ENCODE measurements at places on chromosomes 16 and 17.

- H3K27ac ChIP-seq, result peak overlapping the region; percentile 96
- DNase-seq, result no peak
- H3K36me3 ChIP-seq, result no peaks in the 10 kb centered on the region
- H3K27me3 ChIP-seq, result no peaks in the 10 kb centered on the region
Observed at GRCh38 chr16:82653550-82654511, 27.1 kb downstream of the CDH13 start.

DNA sequence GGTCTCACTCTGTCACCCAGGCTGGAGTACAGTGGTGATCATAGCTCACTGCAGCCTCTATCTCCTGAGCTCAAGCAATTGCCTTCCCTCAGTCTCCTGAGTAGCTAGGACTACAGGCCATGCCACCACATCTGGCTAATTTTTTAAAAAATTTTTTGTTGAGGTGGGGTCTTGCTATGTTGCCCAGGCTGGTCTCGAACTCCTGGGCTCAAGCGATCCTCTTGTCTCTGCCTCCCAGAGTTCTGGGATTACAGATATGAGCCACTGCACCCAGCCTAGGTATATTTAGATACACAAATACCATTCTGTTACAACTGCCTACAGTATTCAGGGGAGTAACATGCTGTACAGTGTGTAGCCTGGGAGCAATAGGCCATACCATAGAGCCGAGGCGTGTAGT lies 14.3 kb downstream of the POLR3E start:
- no peaks in the 10 kb centered on the region for H3K4me1 ChIP-seq
- no peak overlapping the region for H3K27ac ChIP-seq
- no peak overlapping the region for H3K4me3 ChIP-seq
- no peak for DNase-seq

DNA sequence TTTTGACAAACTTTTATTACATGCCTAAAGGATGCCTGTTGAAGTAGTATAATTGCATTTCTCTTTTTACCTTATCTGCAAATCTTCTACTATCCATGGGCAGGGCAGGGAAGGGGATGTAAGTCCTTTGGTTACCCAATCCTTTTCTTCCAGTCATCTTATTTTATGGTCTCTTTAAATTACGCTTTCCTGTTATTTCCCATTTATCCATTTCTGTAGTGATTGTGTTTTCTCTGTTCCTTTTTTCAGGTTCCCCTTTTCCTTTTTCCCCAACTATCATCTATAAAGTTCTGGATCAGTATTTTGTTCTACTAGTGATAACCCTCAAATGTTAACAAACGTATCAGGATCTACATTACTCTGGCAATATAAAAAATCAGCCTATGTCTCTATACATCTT lies 3.3 kb upstream of the ABCA9 start:
- H3K27me3 ChIP-seq, result no peaks in the 10 kb centered on the region
- no peaks in the 10 kb centered on the region for H3K36me3 ChIP-seq
- no peak overlapping the region for H3K27ac ChIP-seq
- DNase-seq, result no peak
- peaks cover 48% of the 10 kb centered on the region for H3K4me1 ChIP-seq
- H3K4me3 ChIP-seq, result no peak overlapping the region

GRCh38 chr17:40311575-40311974 lies 2.6 kb downstream of the RARA start:
- no peaks in the 10 kb centered on the region for H3K36me3 ChIP-seq
- DNase-seq, result no peak
- H3K4me1 ChIP-seq, result peaks cover 24% of the 10 kb centered on the region
- no peaks in the 10 kb centered on the region for H3K27me3 ChIP-seq

Data from osteocyte (in vitro differentiated cells).